ENCODE measurements at places on chromosomes 6 and 20.

- DNase-seq, result no peak
Observed at GRCh38 chr20:36815454-36816091, 42.0 kb upstream of the DSN1 start.

DNA sequence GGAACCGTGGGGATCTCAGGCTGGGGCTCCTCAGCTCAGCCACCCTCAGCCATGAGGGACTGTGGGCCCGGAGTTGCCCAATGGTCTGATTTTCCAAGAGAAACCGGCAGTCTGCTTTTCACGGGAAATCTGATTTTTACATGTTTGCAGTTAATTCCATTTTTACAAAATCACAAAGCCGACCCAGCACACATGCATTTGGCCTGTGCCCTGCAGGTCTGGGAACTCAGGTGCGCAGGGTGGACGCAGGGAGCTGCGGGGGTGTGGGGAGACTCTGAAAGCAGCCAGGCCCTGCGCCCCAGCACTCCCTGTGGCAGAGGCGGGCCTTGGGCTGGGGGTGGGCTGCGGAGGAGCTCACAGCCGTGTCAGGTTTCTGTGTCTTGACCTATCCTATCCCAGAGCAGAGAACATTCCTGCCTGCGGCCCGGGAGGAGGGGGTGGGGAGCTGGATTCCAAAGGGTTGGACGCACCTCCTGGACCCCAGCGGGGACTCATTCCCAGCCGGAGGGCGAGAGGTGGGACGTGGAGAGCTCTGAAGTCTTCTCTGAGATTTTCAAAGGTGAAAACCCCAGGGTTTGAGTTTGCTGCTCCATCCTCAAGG lies 60.6 kb downstream of the ADNP start:
- DNase-seq, result no peak

GRCh38 chr20:51376111-51376510 lies 166.4 kb downstream of the NFATC2 start:
- no peak for DNase-seq

- no peak for DNase-seq
Observed at GRCh38 chr20:25622450-25623224, 1.2 kb downstream of the NANP start.

DNA sequence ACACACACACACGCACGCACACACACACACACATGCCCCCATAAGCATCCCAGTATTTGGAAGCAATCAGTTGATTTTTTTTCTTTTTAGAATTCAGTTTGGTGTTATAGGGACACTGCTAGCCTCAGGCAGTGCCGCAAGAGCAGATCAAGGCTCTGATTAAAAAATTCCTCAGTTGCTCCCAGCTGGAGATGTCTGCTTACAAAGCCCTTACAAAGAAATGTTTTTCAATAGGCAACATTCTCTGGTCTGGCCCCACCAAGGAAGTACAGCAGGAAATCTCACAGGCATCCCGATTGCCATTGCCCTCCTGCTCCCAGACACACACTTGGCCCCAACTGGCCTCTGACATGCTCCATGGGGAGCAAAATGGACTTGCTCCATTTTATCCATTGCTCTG lies 22.9 kb upstream of the CD83 start:
- no peak for DNase-seq
